ENCODE measurements at places on chromosomes 1 and 21.

- DNase-seq, result no peak
Measured at GRCh38 chr1:100746542-100746932, 27.0 kb downstream of the VCAM1 start.

DNA sequence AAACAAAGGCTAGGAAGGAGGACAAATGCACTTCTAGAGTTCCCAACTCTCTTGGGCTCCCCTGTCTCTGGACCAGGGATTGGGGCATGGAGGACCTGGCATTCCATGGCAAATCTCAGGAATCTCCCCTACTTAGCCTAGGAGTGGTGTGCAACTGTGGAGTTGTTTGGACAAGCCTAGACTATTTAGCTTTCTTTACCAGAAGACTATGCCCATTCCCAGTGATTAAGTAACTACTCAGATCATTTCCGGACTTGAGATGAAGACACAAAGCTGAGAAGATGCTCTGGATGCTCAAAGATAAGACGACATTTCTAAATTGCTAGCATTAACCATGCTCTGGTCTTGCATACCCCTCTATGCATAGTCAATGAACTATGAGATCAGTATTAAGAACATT is 13.7 kb upstream of the MARK1 start:
- DNase-seq, result no peak

- no peak for DNase-seq
Measured at GRCh38 chr1:96473791-96474434, 247.7 kb upstream of the PTBP2 start.

DNA sequence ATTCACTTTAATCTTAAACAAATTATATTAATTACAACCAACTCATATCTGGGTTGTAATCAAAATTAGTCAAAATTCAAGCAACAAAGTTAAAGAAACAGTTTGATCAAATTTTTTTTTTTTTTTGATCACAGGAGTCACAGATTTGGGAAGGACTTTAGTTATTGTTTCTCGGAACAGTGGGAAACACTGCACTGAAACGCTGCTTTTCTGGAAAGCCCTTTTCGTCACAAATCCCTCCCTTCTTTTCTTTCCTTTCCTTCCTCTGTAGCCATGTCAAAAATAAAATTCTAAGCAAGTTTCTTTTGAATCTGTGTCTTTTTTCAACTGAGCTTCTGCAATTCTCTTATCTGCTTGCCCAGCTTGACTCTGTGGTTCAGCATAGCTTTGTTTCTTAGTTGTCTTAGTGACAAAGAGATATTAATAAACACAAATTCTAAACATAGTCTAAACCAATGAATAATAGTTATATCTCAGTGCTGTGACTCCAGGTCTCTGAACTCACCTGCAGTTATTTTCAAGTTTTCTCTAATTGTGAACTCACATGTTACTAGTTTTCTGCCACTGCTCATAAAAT is 53.8 kb downstream of the PTGS2 start:
- no peak for DNase-seq

DNA sequence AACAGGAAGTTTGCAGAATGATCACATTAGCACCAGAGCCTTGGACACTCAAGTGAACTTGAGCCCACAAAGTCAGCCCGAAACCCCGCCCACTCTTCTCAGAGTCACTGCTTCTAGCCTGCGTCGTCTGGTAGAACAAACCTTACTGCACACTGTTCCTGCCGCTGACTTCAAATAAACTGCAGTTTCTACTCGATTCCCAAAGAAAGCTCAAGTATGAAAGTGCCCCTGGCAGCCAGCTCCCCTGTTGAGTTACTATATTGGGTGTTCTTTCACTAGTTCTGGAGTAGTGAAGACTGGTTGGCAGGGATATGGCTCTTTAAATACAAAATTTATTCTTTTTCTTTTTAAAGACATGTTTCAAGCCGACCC is 164.7 kb downstream of the GALNT2 start:
- no peak for DNase-seq

DNA sequence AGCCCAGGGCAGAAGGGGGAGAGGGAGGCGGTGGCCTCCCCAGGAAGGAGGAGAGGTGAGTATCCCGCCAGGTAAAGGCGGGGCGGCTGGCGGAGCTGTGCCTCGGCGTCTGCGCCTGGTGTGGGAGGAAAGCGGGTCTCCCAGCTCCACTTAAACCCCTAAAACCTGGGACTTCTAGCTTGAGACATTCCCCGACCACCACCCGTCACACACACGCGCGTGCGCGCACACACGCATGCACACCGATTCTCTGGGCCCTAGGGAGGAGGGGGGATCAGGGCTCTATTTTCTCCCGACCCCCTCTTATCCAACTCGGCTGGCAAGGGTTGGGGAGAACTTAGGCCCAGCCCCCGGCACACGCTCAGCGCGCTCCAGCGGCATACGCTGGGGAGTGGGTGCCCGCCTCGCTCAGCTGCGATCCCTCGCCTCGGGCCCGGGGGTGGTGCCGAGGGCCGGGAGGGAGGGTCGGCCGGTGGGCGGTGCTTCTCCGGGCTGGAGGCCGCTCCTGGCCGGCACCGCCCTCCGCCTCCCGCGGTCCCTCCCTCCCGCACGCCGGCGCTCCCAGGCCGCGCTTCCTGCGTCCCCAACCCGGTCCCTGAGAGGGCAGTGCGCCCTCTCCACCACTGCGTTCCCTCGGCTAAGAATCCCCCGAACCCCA is at the start of gene TMEM51:
Gene TMEM51 (plus strand): TSS at position 564 of the 658 bp plus-strand sequence. CDS start 61,341 bp downstream, outside the sequence.
- DNase-seq, result no peak
